ENCODE measurements at places on chromosomes 6 and 20.

DNA sequence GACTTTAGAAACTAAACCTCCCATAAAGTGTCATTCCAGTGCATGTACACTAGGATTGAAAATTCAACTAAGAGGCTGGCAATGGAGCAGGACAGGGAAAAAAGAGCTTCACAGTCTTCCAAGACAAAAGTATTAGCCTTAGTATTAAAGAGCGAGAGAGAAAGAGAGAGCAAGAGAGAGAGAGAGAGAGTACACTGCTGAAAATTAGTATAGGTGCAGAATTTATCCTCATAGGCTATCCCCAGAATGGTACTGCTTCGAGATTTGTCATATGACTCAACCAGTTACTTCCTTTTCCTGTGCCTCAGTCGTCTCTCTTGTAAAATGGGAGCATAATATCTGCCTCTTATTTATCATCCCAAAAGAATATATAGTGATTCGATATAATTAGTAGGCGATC is 543.2 kb upstream of the JARID2 start:
- no peak for DNase-seq

- peak; percentile 7 for DNase-seq
Measured at GRCh38 chr6:34912715-34913464, 23.8 kb downstream of the ANKS1A start.

GRCh38 chr20:58891086-58891717 is 38.7 kb downstream of the GNAS start:
- peak; percentile 85 for DNase-seq

- no peak for DNase-seq
Measured at GRCh38 chr6:74606582-74607071, 599.2 kb downstream of the COL12A1 start.

DNA sequence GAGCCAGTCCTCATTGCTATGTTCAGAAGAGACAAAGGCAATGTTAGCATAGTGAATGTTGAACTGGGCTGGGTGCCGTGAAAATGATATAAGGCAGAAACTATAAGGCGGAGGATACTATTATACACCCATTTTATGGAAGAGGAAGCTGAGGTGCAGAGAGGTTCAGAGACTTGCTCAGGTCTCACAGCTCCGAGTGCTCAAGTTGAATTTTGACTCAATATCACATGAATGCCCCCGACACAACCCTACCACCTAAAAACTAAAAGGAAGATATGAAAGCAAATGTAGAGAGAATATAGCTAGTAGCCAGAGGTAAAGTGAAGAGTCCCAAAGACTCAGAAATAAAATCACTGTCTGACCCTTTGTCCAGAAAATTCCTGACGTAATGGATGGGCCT is 56.7 kb downstream of the PPP1R16B start:
- DNase-seq, result no peak

DNA sequence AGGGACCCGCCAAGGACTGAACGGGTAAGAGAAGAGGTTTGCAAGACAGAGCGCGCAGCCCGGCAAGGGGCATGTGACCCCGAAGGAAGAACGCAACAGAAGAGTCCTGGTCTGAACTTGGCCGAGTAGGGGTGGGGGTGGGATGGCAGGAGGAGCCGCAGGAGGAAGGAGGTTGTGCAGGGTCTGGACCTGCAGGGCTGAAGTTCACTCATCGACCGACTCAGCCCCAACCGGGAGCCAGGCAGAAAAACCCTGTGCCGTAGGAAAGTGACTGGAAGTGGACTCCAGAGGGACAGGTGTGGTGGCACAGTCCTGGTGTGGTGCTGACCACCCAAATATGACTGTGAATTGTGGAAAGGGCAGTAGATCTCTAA is 15.2 kb downstream of the ADISSP start:
- DNase-seq, result no peak

DNA sequence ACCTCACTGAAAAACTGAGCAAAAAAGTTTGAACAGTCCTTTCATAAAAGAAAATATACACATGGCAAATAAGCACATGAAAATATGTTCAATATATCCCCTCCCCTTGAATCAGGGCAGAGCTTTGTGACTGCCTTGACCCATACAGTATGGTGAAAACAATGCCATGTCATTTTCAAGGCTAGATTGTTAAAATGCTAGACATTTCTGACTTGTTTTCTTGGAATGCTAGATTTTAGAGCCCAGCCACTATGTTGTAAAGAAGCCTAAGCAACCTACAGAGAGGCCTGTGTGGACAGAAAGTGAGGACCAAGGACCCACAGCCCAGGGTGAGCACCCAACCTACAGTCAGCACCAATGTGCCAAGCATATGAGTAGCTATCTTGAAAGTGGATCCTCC is 17.1 kb upstream of the ASF1A start:
- DNase-seq, result no peak

- no peak for DNase-seq
Measured at GRCh38 chr20:7195704-7196103, 428.2 kb downstream of the BMP2 start.

- no peak for DNase-seq
Measured at GRCh38 chr6:4262526-4262925, 127.2 kb upstream of the ECI2 start.

DNA sequence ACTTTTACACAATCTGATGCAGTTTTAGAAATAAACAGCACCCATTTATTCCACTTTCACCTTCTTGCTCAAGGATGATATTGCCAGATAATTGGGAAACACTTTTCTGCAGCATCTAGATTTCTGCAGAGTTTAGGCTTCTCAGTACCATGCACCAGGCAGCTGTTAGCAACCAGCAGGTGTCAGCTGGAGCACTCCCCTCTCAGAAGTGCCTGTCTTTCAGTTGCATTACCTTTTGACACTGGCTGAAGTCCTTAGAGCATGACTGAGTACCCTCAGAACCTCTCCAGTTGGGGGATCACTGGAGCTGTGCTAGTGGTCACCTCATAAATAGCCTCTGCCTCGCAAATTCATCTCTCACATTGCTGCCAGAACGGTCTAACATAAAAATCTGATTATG is 91.2 kb downstream of the DNAH8 start:
- DNase-seq, result no peak

DNA sequence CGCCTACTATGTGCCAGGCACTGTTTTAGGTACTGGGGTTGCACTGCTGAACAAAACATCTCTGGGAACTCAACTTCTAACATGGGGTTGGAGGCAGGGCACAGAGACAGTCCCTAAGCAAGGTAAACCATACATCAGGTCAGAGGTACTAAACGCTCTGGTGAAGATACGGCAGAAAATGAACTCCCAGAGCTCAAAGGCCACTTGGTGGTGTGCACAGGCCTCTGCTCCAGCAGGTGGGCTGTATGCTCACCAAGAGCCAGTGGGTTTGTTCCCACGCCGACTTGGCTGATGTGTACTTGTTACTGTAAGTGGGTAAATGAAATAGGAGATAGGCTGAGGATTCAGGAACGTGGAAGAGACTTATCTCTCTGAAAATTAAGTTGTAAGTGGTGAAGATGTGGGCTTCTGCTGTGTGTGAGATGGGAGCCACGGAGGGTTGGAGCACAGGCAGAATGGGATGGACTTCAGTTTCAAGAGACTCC is 133.4 kb downstream of the PREX1 start:
- DNase-seq, result no peak

DNA sequence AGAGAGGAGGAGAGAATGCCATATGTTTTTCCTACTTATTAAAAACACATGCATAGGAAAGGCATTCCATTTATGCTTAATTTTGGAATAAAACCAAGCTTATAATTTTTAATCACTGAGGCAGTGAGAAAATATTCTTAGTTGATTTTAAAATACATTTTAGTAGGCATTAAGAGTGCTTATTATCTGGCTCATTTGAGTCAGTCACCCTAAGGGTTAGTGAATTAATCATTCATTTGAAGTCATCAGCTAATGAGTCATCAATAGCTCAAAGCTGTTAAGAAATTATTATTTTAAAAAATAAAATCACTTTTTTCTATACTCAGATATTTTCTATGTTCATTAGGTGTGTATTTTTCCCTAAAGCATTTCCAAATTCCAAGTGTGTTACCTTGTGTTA is 81.6 kb downstream of the TMEM200A start:
- no peak for DNase-seq

GRCh38 chr20:23381876-23382275 is 19.9 kb downstream of the GZF1 start:
- no peak for DNase-seq

DNA sequence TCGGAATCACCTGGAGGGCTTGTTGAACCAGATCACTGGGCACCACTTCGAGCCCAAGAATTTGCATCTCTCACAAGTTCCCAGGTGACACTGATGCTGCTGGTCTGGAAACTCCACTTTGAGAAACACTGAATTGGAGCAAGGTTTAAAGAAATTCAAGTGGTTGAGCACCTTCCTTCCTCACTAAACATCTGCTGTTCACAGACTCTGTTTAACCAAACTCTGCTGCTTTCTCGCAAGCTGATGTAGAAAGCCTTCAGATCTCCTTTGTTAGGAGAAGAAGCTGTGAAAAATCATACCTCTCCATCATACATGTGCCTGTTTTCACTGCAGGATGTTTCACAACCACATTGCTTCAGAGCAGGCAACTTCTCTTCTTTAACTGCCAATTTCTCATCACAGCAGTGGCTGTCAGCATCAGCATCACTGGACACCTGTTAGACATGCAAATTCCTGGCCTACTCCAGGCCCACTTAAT is 87.5 kb upstream of the TOP1 start:
- peak; percentile 60 for DNase-seq

GRCh38 chr20:16292226-16292880 is 280.9 kb downstream of the KIF16B start:
- no peak for DNase-seq

DNA sequence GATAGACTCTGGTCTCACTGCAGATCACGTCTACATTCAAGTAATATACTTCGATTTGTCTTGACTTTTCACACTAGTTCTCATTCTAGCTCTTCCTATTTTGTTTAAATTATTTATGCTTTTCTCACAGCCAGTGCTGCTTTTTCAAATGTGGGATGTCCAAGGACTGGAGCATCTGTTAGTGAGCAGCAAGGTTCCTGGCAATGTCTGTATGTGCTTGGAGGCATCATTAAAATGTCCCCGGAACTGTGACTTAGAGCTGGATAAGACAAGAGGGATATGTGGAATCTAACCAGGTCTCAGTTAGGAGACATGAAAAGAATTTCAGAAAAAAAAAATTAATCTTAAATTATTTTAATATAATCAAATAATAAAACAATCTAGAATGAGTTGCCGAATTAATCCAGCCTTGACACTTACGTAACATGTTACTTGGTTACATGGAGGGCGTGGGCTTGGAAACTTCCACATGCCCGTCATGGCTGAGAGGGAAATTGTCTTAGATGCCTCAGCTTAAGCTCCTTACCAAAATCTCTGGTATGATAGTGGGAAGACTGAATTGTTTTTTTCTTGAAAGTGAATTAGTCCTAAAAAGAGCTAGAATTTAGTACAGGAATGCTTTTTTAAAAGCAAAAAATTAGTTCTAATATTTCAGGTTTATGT is 21.4 kb upstream of the CARMIL1 start:
- no peak for DNase-seq

GRCh38 chr20:23111307-23111943 is 25.3 kb upstream of the CD93 start:
- no peak for DNase-seq

GRCh38 chr6:16559071-16559470 is 202.2 kb downstream of the ATXN1 start:
- no peak for DNase-seq

GRCh38 chr20:36017048-36017951 is 48.9 kb downstream of the CNBD2 start:
- no peak for DNase-seq

- no peak for DNase-seq
Measured at GRCh38 chr6:30411515-30412207, 66.7 kb downstream of the RPP21 start.

- no peak for DNase-seq
Measured at GRCh38 chr6:151610326-151610725, 116.5 kb downstream of the CCDC170 start.

DNA sequence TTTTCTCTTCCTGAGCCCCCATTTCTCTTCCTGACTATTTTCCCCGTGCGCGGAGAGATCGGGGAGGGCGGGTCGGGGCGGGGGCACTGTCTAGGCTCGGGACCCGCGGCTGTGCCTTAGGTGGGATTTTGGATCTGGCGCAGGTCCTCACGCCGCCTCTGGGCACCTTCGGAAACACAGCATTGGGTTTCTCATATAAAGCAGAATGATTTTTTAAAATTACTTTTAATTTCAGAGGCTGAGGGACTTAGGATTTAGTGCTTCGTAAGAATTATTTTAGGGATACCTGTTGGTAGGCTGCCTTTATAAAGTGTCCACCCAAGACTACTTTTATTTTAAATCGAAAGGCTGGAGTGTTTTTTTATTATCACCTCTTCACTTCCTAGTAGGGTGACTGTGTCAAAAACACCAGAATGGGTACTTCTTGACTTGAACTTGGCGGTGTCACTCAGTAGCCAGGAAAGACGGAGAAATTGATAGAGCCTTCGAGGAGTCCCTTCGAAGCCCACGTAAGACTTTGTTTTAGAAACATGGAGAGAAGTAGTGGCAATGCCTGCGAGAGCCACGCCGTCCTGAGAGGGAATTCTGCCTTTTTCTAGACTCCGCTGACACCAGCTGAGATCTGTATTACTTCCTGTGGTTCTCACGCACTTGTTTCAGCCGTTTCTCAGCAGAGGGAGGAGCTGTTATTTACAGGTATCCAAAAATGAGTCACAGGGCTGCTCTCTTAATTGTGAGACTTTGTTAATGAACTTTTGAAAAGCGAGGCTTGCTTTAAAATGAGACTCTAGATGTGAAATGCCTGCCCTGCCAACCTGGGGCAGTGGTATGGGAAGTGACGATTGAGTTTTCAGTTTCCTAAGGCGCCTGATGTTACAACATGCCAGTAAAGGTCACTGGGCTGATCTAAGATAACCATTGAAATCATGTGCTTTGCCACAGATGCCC is 667 bp downstream of the STX11 start:
- DNase-seq, result peak; percentile 44

DNA sequence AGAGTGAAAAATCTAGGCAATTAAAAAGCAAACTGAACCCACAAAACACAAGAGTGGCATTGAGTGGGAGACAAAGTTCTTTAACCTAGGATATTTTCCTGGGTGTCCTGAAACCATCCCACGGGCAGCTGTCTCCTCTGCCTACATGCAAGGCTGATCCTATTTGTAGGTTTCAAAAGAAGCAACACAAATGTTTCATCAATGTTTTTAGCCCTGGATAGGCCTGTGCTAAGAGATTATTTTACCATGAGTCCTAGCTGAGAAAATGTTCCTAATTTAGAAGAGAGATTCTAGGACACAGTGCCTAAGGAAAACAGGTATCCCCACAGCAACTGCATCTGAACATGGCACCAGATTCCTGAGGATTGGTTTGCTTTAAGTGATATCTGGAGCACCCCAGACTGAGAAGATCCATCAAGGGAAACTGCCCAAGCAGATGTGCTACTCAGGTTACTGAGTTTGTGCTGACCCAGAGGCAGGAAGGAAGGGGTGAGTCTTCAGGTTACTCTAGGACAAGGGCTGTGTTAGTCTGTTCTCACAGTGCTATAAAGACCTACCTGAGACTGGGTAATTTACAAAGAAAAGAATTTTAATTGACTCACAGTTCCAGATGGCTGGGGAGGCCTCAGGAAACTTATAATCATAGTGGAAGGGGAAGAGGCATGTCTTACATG is 111.6 kb upstream of the UST start:
- no peak for DNase-seq

- no peak for DNase-seq
Measured at GRCh38 chr6:153435787-153436186, 304.7 kb upstream of the RGS17 start.

Measured in germinal center (tissue), 1 donor.